M059J (cell line): ENCODE measurements at places on chromosomes 5 and 9. TPM values are rescaled to one million over a fixed set of nuclear protein-coding genes. Genes with fewer than 3 reads are reported as not detected.

The ACTBL2 gene
- total RNA-seq: 9.3 and 12.9 TPM in 2 replicates

The ASS1 gene
- 0.74 and 4.0 TPM in 2 replicates for total RNA-seq

The ZNF883 gene
- total RNA-seq: 7.3 and 8.1 TPM in 2 replicates

The AGXT2 gene
- total RNA-seq: 0.07 TPM in 1 of 2 replicates, not detected in the other

The CEP72 gene
- total RNA-seq: 3.7 and 6.1 TPM in 2 replicates

The TRPM6 gene
- total RNA-seq: 0.49 and 1.6 TPM in 2 replicates

The TMOD1 gene
- 0.84 and 2.4 TPM in 2 replicates for total RNA-seq

The SNCAIP gene
- 0.39 and 0.44 TPM in 2 replicates for total RNA-seq

The CCDC180 gene
- 0.47 and 0.59 TPM in 2 replicates for total RNA-seq

The PITX1 gene
- total RNA-seq: 4.6 and 15.3 TPM in 2 replicates

The SLC23A1 gene
- not detected in 2 replicates for total RNA-seq

The ZNF366 gene
- total RNA-seq: 0.96 and 1.4 TPM in 2 replicates

The NEK6 gene
- 51.3 and 88.5 TPM in 2 replicates for total RNA-seq

The STK32A gene
- total RNA-seq: 0.07 and 0.22 TPM in 2 replicates

The C6 gene
- total RNA-seq: 0.17 and 1.6 TPM in 2 replicates

The DOCK2 gene
- total RNA-seq: 45.9 and 47.7 TPM in 2 replicates

The HRH2 gene
- total RNA-seq: 0.20 and 0.32 TPM in 2 replicates

The CENPK gene
- 18.5 and 31.3 TPM in 2 replicates for total RNA-seq

The QRFP gene
- total RNA-seq: not detected in 2 replicates

The FCHSD1 gene
- 11.0 and 18.5 TPM in 2 replicates for total RNA-seq

The SLC6A3 gene
- not detected in 2 replicates for total RNA-seq

The OSMR gene
- total RNA-seq: 7.7 and 21.3 TPM in 2 replicates

The TICAM2 gene
- total RNA-seq: 14.0 and 16.0 TPM in 2 replicates

The SPINK13 gene
- not detected in 2 replicates for total RNA-seq

The TAS2R1 gene
- not detected in 2 replicates for total RNA-seq

The XRCC4 gene
- total RNA-seq: 12.8 and 17.1 TPM in 2 replicates

The PCDHGA4 gene
- total RNA-seq: 0.17 and 0.91 TPM in 2 replicates

The PCDHA9 gene
- total RNA-seq: not detected in 2 replicates

The WNK2 gene
- 0.02 TPM in 1 of 2 replicates, not detected in the other for total RNA-seq

The SAXO1 gene
- total RNA-seq: 0.10 TPM in 1 of 2 replicates, not detected in the other

The DRD1 gene
- total RNA-seq: 0.12 and 0.57 TPM in 2 replicates

The PCDHB13 gene
- 0.39 and 0.42 TPM in 2 replicates for total RNA-seq

The MAT2B gene
- 75.0 and 76.3 TPM in 2 replicates for total RNA-seq

The TRMO gene
- 17.3 and 18.4 TPM in 2 replicates for total RNA-seq

The MCTP1 gene
- 0.02 TPM in 1 of 2 replicates, not detected in the other for total RNA-seq

The MAMDC2 gene
- total RNA-seq: 3.4 and 4.9 TPM in 2 replicates

The DBH gene
- not detected in 2 replicates for total RNA-seq

The DDX4 gene
- not detected in 2 replicates for total RNA-seq

The PAEP gene
- total RNA-seq: not detected in 2 replicates

The SIL1 gene
- total RNA-seq: 50.8 and 61.5 TPM in 2 replicates

The LTC4S gene
- not detected in 2 replicates for total RNA-seq

The CCNI2 gene
- not detected in 2 replicates for total RNA-seq

The PRDM9 gene
- not detected in 2 replicates for total RNA-seq

The PCDHGA11 gene
- total RNA-seq: 0.05 TPM in 1 of 2 replicates, not detected in the other
